CD4-positive, alpha-beta T cell treated with Interleukin-4 for 1 hour (primary cell): ENCODE measurements at places on chromosomes 2 and 18.

GRCh38 chr2:177691177-177691576 is 298.6 kb downstream of the AGPS start:
- DNase-seq: no peak

GRCh38 chr2:196551014-196551413 is 88.5 kb upstream of the CCDC150 start:
- no peak for DNase-seq

DNA sequence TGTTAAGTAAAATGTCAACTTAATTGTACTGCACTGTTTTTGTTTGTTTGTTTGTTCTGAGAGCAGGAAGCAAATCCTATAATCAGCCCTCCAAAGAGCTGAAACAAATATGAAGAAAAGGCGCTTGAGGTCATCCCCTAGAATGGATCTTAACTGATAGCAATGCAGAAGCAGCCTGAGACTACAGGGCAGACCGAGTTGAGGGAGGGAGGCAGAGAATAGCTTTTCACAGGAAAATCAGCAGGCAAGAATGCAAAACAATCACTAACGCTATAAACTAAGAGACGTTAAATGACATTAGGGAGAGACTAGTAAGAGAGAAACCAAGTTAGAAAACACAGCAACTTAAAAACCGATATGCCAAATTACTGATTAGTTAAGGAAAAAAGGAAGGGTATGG is 37.2 kb downstream of the GALNT1 start:
- DNase-seq: no peak

GRCh38 chr2:174914853-174915760 is 90.1 kb downstream of the CHN1 start:
- DNase-seq: no peak

DNA sequence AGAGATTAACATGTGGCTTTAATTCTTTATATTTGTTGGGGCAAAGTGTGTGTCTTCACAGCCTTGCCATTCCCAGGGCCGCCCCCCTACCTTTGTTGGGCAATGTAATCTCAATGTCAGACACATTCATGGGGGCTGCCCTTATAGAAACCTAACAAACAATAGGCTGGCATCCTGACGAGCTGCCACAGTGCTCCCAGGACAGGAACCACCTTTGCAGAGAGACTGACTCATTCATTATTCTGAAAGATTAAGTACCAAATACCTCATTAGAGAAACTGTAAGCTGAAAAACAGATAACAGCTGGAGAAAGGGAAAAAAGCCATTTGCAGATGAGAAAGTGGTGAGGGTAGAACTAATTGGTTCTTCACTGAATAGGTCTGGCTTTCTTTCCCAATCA is 1587.5 kb upstream of the PIK3C3 start:
- no peak for DNase-seq

DNA sequence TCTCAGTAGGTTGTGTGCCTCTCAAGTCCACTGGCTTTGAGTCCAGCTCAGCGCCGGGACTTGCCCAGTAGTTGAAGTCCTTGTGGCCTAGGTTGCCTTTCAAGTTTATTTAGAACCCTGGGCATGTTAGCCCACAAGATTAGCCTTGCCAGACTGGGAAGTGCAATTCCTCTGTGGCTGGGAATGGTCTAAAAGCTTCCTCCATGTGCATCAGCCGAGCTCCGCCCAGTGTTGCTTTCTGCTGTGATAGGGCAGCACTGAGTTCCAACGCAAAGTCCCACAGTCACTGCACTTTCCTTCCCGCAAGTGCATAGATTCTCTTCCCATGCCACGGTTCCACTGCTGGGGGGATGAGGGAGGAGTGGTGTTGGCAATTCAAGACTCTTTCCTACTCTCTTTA is 308.9 kb upstream of the THUMPD2 start:
- DNase-seq: no peak

- DNase-seq: no peak
Observed at GRCh38 chr18:73409242-73409641, 541.5 kb upstream of the NETO1 start.

GRCh38 chr2:162317861-162318327 is 590 bp downstream of the IFIH1 start:
- peak; percentile 14 for DNase-seq

DNA sequence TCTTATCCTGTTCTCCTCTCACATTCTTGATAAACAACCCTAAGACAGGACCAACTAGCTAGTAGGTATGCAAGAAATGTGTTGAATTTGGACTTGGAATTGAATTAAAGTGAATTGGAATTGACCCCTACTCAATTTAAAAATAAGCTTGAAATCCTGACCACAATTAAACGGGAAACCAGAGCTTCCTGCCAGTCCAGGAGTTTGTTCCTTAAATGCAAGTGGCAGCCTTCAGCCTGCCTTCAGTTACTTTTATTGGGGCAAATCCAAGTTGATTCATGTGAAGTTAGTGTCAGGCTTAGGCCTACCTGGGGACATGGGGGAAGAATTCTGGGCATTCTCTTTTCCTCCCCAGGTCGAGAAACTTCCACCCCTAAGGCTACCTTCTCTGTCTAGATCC is 457.6 kb downstream of the BCL11A start:
- DNase-seq: no peak

DNA sequence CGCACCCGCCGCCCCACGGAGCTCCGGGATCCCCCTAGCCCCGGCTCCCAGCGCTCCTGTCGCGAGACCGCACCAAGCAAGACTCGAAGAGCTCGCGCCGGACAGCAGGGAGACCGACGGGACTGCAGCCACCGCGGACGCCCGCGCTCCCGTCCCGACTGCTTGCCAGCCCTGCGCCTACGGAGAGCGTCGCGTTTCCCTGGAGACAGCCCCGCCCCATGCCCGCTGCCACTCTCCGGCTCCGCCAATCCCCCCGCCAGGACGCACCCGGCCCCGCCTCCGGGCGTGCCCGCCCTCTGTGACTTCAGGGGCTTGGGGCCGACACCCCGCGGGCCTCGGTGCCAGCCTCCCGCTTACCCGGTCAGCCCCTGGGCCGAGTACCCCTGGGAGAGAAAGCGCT is at the start of gene ANKMY1:
TSS of gene ANKMY1 (minus strand) at position 181 of the 400 bp plus-strand sequence. CDS start 653 bp downstream, outside the sequence.
- peak; percentile 63 for DNase-seq

- no peak for DNase-seq
Observed at GRCh38 chr2:132607426-132608090, 62.4 kb downstream of the LYPD1 start.

DNA sequence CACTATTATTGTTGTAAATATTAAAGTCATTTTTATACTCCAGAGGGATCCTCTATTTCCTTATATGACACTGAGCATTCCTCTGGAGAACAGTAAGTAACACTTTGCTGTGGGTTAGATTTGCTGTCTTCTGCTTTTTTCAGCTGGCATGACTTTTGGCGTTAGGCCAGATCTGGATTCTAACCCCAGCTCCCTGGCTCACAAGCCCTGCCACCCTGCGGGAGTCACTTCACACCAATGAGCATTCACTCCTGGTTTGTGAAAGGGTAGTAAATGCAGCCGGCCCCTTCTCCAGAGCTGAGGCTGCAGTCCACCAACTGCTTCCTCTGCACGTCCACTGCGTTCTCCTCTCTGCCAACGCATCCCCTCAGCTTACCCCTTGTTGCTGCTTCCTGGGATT is 373.8 kb upstream of the RAB6C start:
- DNase-seq: no peak

- no peak for DNase-seq
Observed at GRCh38 chr2:96931966-96932365, 54.4 kb downstream of the FAM178B start.

- no peak for DNase-seq
Observed at GRCh38 chr2:47560107-47560819, 157.3 kb downstream of the MSH2 start.

GRCh38 chr2:221767106-221768012 is 195.3 kb upstream of the EPHA4 start:
- DNase-seq: no peak

DNA sequence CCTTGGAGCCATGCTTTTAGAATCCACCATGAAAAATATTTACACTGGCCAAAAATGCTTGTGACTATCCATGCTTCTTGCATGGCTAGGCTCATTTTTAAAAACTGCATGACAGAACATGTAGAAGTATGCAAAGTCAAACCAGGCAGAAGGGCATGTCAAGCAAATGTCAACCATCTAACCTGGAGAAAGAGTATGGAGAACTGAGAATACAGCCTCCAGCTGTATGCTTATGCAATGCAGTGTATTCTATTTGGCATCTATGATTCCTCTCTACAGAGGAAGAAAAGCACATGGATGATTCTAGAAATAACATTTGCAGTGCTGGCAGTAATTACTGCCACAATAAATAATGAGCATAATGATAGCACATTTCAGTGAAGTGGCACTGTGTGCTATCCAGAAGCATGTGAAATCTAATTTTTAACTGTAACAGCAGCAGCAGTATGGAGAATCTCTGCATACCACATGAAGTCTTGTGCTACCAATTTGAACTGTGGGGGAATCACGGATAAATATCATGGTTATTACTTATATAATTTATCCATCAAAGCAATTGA is 87.3 kb upstream of the CCDC141 start:
- no peak for DNase-seq

DNA sequence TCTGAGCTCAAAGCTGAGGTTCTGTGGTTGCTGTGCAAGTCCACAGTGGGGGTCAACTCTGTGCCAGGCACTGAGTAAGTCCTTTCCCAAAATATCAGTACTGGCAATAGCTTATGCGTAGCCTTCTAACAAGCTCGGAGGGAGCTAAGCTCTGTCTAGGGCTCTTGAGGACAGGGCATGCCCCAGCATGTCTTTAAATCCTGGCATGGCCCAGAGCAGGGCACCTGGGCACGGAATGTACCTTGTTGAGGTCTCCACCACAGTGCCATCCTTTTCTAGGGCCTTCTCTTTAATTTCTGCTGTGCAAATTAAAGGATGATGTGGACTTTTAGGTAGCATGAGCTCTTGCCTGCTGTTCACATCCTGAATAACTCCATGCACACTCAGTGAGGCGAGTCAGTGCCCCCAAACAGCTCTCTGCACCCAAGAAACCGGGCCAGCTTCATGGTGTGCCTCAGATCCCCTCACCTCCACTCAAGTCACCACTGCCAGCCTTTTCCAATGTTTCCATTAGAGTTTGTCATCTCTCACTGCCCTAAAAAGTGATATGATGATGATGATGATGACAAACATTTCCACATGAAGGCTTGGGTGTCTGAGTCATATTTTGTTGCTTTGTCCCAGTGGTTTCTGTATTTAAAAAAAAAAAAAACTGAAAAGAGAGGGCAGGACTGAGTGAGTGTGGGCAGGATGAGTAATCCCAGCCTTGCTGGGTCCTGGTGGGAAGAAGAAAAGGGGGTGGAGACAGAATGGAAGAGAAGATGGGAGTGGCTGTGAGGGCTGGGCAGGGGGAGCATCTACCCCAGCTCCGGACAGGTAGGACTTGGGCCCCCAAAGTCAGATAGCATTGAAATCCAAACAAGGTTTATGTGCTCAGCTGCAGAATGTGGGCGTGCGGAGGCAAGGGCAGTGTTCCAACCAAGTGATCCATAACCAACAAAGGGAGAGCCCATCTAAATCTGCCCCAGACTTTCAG is 78.9 kb downstream of the ZBTB7C start:
- no peak for DNase-seq

GRCh38 chr2:100820523-100821254 is 750 bp downstream of the NPAS2 start:
- no peak for DNase-seq

GRCh38 chr2:107430006-107430405 is 396.7 kb upstream of the RGPD4 start:
- DNase-seq: no peak

DNA sequence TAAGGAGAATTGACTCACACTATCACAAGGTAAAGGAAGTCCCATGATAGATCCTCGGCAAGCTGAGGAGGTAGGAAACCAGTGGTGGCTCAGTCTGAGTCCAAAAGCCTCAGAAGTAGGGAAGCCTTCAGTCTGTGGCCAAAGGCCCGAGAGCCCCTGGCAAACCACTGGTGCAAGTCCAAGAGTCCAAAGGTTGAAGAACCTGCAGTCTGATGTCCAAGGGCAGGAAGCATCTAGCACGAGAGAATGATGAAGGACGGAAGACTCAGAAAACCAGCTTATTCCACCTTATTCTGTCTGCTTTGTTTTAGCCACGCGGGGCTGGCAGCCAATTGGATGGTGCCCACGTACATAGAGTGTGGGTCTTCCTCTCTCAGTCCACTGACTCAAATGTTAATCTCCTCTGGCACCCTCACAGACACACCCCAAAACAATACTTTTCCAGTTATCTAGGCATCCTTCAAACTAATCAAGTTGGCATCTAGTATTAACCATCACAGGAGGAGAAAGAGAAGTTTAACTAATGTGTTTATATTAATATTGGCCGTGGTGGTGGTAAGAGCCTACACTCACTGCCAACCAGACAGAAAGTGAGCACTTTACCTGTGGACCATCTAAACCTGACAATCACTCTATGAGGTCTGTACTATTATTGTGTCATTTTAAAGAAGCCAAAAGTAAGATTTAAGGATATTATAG is 8.1 kb upstream of the TRIB2 start:
- no peak for DNase-seq

DNA sequence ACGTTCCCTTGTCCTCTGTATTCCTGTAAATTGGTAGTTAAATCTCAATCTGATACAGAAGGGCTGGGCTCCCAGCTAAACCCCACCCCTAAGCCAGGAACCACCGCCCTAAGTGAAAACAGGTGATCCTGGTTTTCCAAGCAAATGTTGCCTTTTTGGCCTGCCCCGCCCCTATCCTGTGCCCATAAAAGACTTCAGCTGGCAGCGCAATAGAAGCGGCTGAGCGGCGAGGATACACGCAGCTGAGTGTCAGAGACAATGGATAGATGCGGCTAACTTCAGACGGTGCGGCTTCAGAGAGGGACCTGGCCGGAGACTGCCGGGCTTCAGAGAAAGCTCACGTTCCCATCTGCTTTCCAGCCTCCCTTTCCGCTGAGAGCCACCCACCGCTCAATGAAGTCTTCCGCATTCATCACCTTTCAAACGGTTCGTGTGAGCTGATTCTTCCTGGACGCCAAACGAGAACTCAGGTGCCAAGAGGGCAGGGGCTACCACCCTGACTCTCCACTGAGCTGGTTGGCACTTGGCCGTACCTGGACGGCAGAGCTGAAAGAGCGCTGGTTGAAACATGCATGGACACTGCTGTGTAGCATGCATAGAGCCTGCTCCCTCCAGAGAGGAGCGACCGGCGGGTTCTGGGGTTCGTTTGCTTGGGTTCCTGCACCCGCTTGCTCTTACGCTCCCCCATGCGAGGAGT is 49.5 kb upstream of the POLE4 start:
- no peak for DNase-seq

- DNase-seq: no peak
Observed at GRCh38 chr18:75252136-75252535, 41.5 kb downstream of the TSHZ1 start.

DNA sequence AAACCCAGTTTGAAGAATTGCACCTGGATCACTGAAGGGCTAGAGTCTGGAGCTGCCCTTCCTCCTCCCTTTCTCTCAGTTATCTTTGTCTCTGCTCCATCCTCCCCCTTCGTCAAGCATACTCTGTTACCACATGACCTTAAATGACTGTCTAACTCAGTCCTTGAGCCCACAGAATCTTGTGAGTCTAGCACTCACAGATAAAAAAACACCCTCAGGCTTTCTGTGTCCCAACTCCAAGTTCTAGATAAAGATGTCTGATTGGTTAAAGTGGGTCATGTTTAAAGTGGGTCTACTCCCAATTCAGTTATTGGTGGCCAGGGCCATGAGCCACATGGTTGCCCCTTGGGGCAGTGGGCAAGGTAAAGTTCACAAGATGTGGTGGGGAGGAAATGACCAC is 53.5 kb upstream of the CYP1B1 start:
- no peak for DNase-seq
